Stimulated activated CD8-positive, alpha-beta memory T cell treated with anti-CD3 and anti-CD28 coated beads, Interleukin-2, amount 100 ng/mL, for 1 hour (primary cell): ENCODE measurements at places on chromosomes 11 and 22.

GRCh38 chr11:14566331-14567063, 46.3 kb upstream of the PSMA1 start:
- DNase-seq, result no peak

- peak; percentile 43 for DNase-seq
These were observed 27.8 kb upstream of the PPARA start for GRCh38 chr22:46122511-46122971.

DNA sequence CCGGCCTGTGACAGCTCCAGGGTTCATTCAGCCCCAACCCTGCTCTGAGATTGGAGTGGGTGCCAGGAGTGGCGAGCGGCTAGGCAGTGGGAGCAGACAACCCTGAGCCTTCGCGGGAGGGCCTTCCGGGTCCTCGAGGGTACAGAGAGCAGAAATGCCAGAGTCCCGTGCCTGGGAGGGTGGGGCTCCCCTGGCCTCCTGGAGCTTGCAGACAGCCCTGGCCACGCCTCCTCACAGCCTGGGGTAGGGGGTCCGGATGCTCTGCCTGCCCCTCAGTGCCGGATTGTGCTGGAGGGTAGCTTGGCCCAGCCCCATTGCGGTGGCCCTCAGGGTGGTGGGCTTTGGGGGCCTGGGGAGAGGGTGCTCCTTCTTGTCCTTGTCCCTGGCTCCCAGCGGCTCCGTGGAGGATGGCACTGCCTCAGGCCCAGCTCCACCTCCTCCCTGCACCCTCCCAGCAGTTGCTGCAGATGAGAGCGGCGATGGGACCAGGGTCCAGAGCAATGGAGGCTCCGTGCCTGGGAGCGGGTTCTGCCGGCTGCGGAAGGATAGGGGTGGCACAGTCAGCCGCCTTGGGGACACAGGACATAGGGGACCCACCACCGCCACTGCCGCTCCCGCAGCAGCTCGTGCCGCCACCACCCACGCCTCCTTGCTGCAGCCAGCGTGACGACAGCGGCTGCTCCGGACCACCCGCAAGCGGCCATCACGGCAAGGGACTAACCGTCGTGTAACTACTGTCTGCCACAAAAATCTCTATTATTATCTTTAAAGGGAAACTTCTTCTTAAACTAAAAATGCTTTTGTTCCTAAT, 34.9 kb upstream of the OR10G7 start:
- no peak for DNase-seq

DNA sequence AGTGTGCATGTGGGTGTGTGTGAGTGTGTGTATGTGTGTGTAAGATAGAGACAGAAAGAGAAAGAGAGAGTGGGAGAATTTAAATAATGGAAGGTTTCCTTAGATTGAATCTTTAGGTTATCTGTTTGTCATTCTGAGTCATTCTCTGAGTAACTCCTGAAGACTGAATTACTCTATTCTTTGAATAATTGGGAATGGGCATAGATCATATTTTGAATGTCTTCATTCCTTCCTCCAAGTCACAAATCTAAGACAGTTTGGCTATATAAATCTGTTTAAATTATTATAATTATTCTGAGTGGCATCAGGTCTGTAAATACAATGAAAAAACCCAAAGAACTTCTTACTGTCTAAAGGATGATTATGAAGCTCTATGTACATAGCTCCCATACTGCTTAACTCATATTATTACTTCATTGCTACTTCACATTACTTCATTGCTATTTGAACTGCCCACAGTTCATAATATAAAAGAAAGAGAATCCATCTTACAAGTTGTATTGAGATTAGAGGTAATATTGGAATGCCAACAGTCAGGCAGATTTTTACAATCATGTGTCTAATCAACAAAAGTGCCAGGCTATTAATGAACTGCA, 346.6 kb upstream of the CCDC179 start:
- no peak for DNase-seq

DNA sequence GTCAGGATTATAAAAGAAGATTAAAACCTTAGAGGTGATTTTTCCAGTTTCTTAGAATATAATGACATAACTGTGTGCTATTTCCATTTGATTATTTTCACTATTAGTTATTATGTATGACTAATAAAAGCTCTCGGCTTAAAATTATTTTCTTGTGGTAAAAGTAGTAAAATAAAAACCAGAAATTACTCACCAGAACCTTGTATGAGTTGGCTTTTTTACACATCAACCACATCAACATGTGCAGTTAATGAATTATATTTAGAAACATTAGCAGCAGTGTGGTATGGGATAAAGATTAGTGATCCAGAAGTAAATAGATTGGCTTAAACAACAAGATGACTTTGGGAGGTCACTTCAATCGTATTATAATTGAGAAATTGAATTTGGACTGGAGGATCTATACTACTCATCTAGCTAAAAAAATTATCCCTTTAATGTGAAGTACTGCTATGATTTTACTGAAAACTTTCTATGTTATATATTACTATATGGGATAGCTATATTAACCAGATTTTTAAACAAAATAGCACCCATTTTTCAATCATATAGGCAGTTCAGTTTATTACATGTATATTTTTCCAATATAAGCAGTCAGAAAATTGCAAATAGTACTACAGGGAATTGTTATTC, 2.8 kb upstream of the BCO2 start:
- DNase-seq, result no peak

DNA sequence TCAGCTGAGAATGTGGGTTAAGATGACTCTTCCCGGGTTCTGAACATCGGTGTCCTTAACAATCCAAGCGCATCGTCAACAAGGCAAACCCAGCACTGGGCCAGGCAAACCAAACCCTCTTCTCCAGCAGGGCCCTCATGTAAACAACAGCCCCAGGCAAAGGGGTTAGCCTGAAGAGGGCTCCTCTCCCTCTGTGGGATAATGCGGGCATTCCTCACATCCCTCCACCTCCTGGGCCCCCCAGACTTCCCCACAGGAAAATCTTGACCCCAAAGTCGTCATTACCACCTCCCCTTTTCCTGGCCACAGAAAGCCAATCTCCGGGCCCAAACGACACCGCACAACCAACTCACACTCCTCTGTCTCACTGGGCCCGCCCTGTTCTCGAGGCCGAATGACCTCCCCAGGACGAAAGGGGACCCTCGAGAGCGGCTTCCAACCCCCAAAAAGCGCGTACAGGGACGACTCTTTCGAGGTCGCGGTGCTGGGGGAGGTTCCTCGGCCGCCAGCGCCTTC, 566 bp downstream of the DDB1 start:
- DNase-seq, result no peak

DNA sequence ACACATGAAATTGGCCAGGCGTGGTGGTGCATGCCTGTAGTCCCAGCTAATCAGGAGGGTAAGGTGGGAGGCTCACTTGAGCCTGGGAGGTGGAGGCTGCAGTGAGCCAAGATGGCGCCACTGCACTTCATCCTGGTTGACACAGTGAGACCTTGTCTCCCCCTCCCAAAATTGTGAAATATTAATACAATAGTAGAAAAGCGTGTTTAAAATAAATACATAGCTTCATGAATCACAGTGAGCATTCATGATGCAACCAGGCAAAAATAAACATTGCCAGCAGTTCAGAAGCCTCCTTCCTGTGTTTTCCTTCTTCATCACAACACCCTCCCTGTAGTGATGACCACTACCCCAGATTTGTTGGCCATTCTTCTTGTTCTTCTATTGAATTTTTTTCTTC, 4.3 kb upstream of the TEAD1 start:
- no peak for DNase-seq

DNA sequence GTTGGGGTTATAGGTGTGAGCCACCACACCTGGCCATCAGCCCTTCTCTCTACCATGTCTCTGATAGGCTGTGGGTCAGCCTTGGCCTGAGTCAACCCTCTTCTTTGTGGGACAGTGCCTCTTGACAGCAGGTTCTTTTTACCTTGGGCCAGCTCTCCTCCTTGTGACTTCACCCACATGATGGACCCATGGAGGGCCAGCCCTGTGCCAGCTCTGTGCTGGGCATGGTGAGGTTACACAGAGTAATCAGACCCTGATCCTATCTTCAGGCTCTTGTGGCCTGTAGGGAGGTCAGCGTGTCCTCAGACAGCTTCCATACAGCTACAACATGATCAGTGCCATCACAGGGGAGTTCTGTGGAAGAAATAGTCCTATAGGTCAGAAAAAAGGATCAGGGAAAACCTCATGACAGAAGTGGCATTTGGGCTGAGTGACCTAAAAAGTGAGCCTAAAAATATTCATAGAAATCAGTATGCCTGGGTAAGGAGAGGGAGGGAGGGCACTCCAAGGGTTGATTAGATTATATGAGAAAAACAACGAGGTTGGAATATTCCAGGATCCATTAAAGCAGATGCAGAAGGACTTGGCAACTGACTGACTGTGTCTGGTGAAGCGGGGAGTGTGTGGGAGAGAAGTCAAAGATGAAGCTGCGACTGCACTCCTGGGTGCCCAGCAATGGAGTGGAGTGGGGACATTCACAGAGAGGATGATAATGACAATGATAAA, 17.1 kb downstream of the OTOG start:
- no peak for DNase-seq

DNA sequence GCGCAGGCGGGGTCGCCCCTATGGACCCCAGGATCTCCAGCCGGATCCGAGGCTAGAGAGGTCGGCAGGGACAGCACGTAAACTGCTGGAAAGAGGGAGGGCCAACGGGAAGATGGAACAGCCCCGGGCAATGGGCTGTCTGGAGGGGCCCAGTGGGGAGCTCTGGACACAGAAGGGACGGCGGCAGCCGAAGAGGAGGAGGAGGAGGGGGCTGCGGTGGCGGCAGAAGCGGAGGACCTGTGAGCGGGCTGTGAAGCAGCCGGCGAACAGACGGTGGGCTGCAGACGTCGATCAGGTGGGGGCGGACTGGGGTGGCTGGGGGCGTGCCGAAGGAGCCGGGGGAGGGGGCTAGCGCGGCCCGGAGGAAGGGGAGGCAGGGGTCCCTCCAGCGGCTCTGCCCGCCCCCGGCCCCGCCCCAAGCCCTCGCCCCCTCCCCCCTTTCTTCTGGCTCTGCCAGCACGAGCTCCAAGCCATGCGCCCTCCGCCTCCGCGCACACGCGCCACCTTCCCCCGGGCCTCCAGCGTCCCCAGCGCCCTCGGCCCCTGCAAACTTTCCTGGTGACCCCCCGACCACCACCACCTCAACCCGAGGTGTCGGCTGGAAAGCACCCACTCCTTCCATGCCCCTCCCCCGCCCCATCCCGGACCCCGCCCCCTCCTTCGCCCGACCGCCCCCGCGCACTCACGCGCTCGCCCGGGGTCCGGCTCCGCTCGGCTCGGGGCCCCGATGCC, 432 bp downstream of the TNKS1BP1 start:
- no peak for DNase-seq

DNA sequence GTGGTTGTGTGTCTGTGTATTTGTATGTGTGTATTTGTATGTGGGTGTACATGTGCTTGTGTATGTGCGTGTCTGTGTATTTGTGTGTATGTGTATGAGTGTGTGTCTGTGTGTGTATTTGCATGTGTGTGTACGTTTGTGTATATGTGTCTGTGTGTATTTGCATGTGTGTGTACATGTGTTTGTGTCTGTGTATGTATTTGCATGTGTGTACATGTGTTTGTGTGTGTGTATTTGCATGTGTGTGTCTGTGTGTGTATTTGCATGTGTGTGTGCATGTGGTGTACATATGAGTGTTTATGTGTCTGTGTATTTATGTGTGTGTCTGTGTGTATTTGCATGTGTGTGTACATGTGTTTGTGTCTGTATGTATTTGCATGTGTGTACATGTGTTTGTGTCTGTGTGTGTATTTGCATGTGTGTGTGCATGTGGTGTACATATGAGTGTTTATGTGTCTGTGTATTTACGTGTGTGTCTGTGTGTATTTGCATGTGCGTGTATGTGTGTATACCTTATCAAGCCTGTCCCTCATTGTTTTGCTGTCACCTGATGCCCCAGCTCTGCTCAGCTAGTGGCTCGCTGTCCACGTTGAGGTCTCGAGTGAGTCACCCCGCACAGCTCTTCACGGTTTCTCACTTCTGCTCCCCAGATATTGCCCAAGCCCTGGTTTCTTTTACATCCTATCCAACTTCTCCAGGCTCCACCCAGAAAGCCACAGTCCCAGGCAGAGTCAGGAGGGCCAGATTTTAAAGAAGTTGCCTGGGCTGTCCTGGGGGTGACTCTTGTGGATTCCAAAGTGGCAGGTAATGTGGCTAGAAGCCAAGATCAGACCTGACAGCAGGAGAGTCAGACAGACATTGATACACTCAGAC, 15.2 kb downstream of the MB start:
- DNase-seq, result no peak
